ENCODE measurements at places on chromosomes 11 and 22.

GRCh38 chr11:114348200-114349191 lies 51.8 kb downstream of the C11orf71 start:
- no peak for DNase-seq

- DNase-seq: no peak
Observed at GRCh38 chr11:12158909-12159308, 48.5 kb downstream of the MICAL2 start.

GRCh38 chr11:124285610-124286344 lies 28.0 kb downstream of the OR8D1 start:
- DNase-seq: no peak

DNA sequence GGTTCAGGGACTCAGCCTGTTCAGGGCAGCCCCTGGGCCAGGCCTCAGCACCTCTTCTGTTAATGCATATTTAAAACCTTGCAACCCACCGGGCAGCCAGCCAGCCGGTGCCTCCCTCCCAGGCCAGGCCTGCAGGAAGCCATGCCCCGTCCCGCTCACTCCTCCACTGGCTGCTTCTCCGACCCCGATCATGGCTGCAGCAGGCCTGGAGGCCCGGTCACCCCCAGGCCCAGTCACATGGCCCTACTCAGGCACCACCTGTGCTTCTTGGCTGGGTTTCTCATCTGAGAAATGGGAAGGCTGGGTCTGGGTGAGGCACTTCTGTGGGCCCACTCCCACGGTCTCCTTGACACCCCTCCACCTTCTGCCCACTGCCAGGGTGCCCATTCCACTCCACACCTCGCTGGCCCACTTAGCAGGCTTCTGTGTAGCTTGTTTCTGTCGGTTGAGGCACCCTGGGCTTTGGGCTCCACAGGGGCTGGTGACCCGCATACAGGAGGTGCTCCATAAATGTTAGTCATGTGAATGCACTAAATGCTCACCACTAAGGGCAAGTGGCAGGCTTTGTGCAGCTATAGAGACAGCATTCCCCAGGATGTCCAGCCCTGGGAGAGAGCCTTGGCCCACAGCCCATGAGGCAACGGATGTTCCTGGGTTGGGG lies 11.4 kb downstream of the RTN4R start:
- DNase-seq: no peak

Data from stimulated activated CD8-positive, alpha-beta memory T cell treated with anti-CD3 and anti-CD28 coated beads, Interleukin-7, amount 100 ng/mL, for 1 hour (primary cell).